ENCODE measurements at places on chromosomes 6 and 20.

DNA sequence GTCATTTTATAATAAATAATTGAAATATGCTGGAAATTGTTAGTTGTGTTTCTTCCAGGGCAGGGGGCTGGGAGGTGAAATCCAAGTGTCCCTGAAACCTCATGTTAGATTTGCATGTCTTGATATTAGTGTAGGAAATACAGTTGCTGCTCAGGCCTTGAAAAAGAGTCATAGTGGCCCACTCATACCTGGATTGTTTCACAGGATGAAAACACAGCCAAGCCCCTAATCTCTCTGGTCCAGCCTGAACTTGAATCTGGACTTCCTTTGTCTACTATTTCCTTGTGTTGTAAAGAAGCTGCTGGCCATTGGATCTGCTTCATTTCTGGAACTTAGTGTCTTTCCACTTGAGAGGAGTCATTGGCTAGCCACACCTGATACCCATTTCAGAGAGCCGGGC lies 108.8 kb upstream of the JARID2 start:
- no peak for DNase-seq

DNA sequence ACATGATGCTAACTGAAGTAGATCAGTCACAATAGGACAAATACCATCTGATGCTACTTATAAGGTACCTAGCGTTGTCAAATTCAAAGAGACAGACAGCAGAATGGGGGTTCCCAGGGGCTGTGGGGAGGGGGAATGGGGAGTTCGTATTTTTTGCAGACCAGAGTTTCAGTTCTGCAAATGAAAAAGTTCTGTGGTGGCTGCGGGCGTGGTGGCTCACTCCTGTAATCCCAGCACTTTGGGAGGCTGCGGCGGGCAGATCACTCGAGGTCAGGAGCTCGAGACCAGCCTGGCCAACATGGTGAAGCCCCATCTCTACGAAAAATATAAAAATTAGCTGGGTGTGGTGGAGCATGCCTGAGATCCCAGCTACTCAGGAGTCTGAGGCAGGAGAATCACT lies 68.1 kb downstream of the SLC22A23 start:
- no peak for DNase-seq

DNA sequence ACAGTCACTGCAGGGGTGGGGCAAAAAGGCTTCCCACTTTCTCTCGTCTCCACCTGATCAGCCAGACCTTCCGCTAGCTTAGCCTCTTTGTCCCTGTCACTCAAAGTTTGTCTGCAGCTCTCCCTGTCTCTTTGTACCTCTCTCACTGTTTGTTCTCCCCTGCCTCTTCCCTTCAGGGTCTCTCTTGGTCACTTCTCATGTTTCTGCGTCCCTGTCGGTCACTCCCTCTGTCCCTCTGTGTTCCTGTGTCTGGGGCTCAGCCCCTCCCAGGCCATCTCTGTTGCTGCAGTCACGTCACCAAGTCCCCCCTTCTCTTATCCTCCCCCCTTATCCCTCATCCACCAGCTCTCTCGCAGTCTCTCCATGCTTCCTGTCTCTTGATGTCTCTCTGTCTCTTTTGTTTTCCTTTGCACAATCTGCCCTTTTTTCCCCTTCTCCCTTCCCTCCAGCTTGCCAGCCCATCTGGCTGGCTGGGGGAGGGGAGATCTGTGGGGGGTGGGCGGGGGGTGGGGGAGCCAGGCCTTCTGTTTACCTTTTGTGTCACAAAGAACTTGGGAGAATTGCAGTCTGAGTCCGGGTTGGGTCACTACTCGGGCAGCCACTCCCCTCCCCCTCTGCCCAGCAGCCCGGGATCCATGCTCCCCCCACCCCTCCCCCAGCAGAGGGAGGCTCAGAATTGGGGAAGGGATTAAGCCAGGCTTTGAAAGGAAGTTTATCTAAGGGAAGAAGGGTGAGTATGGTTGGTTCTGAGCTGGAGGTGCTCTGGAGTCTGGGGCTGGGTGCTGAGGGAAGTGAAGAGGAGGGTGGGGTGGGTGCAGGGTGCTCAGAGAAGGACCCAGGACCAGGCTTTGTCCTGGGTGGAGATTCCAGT lies 32.3 kb downstream of the FOXP4 start:
- DNase-seq, result no peak

DNA sequence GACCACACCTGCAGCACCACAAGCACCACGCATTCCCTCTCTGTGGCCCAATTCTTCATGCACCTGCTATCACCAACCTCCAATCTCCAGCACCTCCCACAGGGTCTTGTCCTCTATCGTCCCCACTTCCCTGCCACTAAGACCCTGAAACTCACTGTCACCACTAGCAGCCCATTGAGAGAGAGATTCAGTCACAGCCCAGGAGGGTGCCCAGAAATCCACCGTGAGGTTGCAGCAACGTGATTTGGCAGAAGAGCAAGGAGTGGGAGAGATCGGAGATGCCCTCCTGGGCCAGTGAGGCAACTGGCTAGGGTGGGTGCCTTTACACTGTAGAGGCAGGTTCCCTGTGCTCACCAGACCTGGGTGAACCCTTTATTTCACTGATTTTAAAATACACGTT lies 90.1 kb downstream of the ANKRD60 start:
- no peak for DNase-seq

- DNase-seq, result no peak
These were observed 121.0 kb upstream of the GGTLC1 start for GRCh38 chr20:24109537-24109936.

- peak; percentile 75 for DNase-seq
These were observed 16.7 kb upstream of the ZFAND3 start for GRCh38 chr6:37802810-37803209.

- DNase-seq, result no peak
These were observed 71.6 kb downstream of the NFATC2 start for GRCh38 chr20:51470907-51471411.

DNA sequence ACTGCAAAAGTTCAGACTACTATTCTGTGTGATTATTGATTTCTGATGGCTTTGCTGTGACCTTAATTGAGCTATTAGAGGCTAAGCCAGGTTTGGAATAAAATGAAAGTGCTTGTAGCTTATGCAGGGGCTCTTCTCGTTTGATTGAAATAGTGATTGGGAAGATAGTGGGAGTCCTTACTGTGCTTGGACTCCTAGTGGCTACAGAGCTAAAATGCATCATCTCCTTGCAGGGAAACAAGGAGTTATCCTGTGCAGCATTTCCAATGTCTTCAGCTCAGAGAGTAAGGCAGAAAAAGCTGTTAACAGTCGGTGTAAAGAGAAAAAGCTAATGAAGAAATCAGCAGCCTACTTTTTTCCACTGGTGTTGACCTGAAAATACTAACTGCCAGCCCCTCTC lies 173.5 kb downstream of the SLC35F1 start:
- DNase-seq, result no peak

- DNase-seq, result no peak
These were observed 655.0 kb upstream of the HS3ST5 start for GRCh38 chr6:114997813-114998292.

GRCh38 chr6:168201383-168201782 lies 118.2 kb downstream of the DACT2 start:
- no peak for DNase-seq

DNA sequence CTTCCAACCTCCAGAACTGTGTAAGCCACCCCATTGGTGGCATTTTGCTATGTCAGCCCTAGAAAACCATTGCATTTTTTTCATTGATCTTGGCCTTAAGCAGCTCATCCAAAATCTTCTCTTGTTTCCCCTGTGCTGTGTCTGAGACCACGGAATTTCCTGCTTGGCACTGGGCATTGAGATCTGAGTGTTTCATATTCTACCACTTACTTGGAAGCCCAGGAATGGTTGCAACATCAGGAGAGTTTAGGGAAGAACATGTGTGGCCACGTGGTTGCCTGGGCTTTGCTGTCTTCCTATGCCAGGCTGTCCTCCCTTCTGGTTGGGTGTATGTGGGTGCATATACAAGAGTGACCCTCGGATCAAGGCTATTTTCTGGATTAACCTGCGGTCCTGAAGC lies 139.3 kb upstream of the PMEPA1 start:
- no peak for DNase-seq

DNA sequence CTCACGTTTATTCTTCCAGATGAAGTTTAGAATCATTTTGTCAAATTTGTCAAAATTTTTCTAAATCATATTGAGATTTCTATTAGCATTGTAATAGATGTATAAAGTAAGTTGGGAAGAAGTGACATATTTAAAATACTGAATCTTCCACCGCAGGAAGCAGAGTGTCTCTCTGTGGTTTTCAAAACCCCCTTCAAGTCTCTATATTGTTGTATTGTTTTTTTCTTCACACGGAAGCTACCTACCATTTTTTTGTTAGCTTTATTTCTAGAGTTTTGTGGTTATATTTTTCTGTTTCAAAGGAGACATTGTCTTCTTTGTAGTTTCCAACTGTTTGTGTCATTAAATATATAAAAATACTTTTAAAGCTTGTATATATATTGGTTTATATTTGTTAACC lies 188.6 kb downstream of the ZDHHC14 start:
- no peak for DNase-seq

DNA sequence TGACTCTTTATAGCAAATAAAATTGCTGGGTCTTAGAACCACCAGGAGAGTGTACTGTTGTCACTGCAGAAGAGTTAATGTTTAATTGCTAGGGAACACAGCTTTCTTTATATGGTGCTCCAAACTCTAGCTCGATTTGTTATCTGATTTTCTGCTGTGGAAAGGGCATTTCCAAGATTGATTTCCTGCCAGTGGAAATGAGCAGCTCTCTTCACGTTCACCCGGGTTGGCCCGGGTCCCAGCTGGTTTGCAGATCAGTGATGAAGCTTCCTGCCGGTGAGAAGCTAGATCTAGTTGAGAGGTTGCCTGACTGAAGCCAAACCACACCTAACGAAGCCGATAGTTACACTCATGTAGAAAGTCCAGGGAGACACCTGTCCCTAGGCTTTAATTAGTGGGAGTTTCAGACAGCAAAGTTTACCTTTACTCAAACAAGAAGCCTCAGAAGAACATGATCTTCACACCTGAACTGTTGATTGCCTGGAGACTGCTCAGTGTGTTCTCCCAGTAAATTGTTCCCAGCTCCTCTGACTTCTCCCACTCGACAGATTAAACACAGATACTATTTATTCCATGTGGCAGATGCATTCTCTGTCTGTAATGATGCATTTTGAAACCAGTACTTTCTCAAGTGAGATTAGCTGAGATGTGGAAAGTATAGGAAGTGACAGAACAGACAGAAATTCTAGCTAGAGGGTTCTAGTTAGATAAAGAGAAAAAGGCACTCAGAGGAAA lies 27.8 kb downstream of the PAQR8 start:
- DNase-seq, result peak; percentile 63

DNA sequence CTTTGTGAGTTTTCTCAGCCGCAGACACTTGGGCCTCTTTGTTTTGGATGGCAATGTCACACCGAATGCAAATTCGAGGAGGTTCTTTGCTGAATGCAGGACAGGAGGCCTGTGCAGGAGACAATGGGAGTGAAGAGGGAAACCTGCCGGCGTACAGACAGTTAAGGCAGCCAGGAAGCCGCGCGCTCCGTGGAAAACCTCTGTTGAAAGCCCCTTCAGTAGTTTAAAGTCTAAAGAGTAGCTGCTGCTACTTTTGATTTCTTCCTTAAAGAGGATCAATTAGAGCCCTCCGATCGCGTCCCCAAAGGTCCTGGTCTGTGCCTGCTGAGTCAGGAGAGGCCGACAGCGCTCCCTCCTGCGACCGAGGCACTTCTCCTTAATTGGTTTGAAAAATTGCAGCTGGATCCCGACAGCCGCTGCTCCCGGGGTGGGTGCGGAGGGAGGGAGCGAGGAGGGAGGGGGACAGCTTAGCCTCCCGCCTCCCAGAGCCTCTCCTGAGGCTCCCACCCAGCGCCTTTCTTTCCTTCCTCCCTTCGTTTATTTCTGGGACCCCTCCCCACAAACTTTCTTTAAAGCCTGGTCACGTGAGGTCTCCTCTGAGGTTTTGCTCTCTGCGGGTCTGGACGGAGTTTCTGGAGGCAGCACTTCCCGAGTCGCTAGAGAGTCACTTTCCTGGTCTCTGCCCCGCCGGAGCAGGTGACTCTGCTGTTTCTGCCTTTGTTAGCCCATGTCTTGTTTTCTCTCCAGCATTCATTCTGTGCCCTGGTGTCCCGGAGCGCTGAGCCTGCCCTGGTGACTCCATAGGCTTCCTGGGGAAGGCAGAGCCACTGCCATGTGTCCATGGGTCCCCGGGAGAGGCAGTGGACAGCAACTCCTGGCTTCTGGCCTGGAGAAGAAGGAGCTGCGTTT lies 22.3 kb upstream of the RPP40 start:
- DNase-seq, result peak; percentile 11

- DNase-seq, result no peak
These were observed 255.6 kb downstream of the ERMARD start for GRCh38 chr6:170006900-170007467.

DNA sequence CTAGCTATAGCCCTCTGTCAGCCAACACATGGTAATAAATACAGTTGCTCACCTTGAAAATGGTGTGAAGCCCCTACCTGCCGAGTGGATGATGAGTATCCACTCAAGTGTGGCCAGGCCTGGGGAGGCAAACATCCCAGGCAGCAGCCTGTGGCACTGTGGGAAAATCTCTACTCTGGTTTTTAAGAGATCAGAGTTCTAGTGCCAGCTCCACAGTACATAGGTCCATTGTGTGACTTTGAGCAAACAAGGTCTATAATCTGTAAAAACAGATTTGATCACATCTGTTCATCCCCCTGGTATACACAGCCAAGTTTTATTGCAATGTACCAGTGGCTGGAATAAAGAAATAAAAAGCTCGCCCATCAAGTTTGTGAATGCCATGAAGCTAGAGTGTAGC lies 82.7 kb upstream of the ARMC2 start:
- DNase-seq, result no peak

GRCh38 chr20:2312876-2313275 lies 17.1 kb downstream of the TGM3 start:
- DNase-seq, result no peak

Data from amniotic epithelial cell (primary cell).